ENCODE measurements at places on chromosomes 6 and 20.

DNA sequence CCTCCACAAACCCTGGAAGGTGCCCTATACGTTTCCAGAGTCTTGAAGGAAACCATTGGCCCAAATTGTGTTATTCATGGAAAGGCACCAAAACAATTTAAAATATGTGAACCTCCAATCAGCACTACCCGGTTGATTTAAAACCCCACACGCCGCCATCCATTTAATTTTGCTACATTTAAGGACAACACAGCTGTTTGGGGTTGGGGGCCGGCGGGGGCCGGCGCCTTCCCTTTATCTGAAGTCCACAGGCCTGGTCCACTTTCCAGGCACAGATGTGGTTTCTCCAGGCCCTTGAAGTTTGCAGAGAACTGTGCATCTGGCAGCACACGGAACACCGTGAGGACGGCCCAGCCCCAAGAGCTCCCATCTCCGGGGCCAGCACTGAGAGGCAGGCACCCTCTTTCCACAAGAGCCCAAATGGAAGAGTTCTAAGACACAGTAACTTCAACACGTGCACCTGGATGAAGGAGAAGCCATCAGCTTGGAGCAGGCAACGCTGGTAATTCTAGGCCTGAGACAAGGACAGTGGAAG is 16.8 kb upstream of the FRMD1 start:
- DNase-seq = no peak

GRCh38 chr6:167919349-167919748 is 78.1 kb upstream of the KIF25 start:
- DNase-seq = no peak

- no peak for DNase-seq
Measured at GRCh38 chr6:85561750-85562357, 31.8 kb downstream of the SNX14 start.

DNA sequence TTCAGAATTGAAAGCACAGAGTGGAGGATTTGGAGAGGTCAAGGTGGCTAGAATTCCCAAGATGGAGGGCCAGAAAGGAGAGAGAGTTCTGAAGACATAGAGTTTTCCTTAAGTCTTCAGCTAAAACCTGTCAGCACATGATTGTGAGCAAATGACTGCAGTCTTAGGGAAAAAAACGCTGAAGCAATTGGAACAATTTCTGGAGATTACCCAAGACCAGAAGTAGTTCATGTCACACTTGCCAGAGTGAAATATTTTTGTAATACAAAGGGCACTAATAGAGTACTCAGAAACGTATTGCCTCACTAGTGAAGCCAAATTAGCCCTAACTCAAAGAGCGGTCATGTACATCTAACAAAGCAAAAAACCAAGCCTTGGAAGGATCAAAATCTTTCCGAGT is 541.3 kb upstream of the MARCKS start:
- no peak for DNase-seq

DNA sequence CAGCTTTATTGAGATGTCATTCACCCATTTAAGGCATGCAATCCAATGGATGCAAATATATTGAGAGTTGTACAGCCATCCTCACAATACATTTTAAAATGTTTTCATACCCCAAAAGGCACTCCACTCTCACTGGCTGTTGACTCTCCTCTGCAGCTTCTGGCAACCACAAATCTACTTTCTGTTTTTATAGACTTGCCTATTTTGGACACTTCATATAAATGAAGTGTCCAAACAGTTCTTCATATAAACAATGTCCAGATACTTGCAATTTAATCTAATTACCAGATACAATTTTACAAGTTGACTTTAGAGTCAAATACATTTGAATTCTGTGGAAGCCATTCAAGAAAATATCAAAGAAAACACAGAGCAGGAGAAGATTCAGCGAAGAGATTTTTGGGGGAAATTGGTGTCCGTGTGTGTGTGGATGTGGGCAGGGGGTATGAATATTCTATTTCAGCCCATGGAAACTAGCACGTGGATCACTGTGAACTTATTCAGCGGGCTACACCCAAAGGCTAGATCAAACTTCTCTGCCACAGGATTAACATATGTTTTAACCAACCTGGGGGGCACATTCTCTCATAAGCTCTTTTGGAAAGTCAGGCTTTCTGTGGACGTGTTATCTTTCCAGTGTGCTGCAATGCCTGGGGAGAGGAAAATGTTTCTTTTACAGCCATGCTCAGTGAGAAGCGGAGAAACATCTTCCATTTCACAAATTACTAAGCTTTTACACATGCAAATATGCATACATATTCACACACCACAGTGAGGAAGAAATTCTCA is 73.9 kb downstream of the PLG start:
- DNase-seq = no peak

DNA sequence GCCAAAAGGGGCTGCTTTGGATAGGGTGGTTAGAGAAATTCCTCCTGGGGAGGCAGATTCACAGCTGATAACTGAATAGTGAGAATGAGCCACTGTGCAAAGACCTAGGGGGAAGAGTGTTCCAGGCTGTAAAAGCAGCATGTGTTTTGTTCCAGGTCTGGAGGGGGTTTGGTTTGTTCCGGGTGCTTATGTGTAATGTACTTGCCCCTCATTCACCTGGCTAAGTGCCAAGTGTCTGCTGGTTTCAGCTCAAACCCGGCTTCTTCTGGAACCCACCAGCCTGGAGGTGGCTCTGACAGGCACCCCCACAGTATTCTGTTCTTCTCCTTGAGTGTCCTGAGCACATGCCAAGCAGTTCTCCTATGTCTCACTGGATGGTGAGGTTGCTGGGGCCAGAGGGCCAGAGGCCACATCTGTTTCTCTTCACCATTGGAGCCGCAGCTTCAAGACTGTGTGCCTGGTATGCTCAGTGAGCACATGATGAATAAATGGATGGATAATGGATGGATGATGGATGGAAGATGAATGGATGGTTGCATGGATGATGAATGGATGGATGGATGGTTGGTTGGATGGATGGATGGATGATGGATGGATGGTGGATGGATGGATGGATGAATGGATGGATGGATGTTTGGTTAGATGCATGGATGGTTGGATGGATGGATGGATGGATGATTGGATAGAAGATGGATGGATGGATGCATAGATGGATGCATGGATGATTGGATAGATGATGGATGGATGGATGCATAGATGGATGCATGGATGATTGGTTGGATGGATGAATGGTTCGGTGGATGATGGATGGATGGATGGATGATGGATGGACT is 227.6 kb downstream of the BMP7 start:
- DNase-seq = no peak

DNA sequence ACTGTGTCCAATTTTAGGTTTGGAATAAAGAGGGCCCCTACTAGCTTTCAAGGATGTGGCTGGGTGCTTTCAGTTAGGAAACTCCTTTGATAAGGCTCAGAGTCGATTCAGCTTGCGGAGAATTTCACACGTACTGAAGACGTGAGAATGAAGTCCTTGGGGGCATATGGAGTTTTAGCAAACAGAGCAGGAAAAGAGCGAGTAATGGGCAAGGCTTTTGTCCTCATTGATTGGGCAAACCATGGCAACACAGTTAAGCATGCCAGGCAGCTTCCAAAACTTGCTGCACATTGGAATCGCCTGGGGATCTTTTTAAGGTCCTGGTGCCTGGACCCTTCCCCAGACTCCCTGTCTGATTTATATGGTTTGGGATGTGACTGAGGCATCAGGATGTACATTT is 29.2 kb downstream of the ISM1 start:
- DNase-seq = no peak

DNA sequence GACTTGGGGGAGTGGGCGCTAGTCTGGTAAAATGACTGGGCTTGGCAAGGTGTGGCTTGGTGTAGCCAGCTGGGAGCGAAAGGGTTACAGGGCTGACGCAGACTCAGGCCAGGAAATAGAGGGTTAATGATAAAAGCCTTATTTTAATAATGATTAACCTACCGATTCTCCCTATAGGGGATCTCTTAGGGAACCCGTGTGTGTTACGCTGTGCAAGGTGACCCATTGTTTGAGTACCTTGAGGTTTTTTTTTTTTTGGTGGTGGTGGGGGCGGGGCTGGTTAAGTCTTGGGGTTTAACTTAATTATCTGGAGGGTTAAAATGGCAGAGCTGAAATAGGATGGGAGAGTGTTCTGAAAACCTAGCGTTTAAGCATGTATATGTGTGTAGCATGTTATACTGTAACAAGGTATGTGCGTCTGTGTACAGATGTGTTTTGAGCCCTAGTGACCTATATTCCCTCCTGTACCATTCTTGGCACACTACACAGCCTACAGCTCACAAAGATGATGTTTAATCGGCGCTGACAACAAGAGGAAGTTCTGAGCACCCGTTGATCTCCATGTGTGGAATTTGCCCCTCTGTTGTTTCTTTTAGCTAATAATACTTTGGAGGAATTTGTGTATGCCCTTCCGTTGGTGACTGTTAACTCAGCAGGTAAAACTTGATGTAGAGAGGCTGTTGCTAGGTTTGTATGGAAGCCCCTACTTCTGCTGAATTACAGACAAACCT is 1.3 kb downstream of the CARMIL1 start:
- no peak for DNase-seq

DNA sequence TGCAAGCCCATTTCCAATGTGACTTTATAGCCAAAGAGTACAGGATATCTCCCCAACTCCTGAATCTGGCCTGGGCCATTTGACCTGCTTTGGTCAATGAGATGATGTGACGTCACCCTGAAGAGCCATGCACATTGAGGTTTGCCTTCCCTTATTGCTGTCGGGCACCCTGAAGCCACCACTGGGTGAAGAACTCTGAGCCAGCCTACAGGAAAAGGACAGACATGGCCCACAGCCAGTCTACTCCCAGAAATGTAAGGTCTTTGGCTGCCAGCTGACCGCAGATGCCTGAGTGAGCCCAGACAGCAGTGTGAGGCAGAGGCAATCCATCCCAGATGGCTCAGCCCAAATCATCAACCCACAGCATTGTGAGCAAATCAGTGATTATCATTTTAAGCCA is 3.7 kb upstream of the SYNDIG1 start:
- DNase-seq = no peak

- no peak for DNase-seq
Measured at GRCh38 chr6:16683641-16684194, 77.5 kb downstream of the ATXN1 start.

- DNase-seq = no peak
Measured at GRCh38 chr20:50369225-50370035, 140.8 kb upstream of the PTPN1 start.

- no peak for DNase-seq
Measured at GRCh38 chr20:22403022-22403631, 181.2 kb downstream of the FOXA2 start.

- no peak for DNase-seq
Measured at GRCh38 chr20:13220904-13221297, at the start of gene ISM1. Gene ISM1, plus strand, starts transcription at chr20:13221274. Its CDS starts 503 bp downstream, at chr20:13221777.

- no peak for DNase-seq
Measured at GRCh38 chr6:119436583-119436982, 87.0 kb upstream of the MAN1A1 start.

- peak; percentile 66 for DNase-seq
Measured at GRCh38 chr6:33126101-33126714, 50.4 kb downstream of the HLA-DPB1 start.

GRCh38 chr6:54335871-54336270 is 27.6 kb downstream of the TINAG start:
- DNase-seq = no peak

DNA sequence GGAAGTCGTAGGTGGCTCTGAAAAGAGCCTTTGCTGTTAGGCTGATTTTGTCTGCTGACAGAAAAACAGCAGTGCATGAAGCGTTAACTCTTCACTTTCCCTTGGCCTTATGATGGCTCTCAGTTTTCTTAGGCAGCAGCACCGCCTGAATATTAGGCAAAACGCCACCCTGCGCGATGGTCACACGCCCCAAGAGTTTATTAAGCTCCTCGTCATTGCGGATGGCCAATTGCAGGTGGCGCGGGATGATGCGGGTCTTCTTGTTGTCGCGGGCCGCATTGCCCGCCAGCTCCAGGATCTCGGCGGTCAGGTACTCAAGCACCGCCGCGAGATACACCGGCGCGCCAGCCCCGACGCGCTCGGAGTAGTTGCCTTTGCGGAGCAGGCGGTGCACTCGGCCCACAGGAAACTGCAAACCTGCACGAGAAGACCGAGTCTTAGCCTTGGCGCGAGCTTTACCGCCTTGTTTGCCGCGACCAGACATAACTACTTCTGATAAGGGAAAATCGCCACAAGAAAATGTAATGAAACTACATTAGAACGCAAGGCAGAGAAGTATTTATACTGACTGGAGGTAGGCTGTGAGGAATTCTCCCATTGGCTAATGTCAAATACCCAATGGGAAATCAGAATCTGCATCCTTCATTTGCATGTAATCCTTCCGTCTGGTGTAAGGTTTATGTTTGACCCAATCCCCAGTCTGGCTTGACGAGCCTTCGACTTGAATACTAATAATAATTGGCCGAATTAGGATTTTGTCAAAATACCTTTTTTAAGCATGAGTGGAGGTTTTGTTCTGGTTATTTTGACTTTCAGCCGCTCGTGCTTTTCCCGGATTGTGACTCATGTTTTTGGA is 53.9 kb upstream of the HFE start:
- peak; percentile 39 for DNase-seq

- peak; percentile 73 for DNase-seq
Measured at GRCh38 chr6:170080828-170081371, 210.0 kb downstream of the DLL1 start.

DNA sequence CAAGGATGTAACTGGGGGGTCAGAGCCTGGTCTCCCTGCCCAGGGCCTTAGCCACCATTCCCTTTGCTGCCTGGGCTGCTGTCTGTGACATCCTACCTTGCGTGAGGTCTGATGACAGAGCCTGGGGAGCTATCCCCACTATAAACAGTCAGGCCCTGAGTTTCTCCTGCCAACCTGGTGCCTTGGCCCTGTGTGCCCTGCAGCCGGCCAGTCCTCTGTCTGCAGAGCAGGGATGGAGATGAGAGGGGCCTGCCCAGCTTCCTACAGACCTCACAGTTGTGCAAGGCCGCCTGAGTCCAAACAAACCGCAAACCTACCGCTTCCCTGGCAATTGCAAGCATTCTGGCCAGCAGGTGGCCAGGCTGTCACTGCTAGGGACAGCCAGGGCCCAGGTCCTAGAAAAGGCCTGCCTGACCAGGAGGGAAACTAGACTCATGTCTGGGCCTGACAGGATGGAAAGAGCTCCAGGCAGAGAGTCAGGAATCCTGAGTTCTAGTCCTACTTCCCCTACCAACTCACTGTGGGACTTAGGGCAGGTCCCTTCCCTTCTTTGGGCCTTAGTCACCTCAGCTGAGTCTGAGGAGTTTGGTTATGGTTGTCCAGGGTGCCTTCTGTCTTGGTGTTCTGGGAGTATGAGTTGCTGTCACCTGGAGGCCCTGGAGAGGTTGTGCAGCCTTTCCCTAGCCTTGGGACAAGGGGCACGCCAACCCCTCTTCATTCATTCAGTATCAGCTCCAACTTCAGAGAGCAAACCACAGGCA is 86.2 kb downstream of the VEGFA start:
- DNase-seq = no peak

GRCh38 chr6:76422511-76423213 is 350.2 kb upstream of the IMPG1 start:
- no peak for DNase-seq

DNA sequence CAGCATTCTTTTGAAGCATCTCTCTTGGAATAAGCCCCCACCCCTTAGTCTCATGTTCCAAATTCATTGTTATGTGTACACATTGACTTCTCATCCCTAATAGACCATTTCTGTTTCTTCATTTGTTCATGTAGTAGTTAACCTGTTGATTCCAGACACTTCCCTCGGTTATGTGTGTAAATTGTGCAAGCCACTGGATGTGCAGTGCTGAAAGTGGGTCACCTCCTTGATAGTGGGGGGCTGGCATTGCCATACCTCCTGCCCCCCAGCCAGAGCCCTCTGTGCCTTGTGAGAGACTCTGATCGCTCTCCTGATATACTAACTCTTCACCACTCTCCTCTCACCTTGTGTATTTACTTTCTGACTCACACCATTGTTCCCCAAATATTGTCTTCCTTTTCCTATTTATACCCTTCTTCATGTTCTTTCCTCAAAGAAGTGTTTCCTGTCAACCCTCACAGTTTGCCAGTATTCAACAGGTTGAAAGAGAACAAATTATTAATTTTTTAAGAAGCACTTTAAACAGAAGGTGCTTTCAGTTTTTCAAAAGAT is 59.0 kb downstream of the HIVEP1 start:
- no peak for DNase-seq
